Right cardiac atrium (tissue), 5 donors: ENCODE measurements at places on chromosomes 5 and 9. TPM values are rescaled to one million over a fixed set of nuclear protein-coding genes. Genes with fewer than 3 reads are reported as not detected.

- no peak for DNase-seq
These were observed 596.1 kb downstream of the IRX1 start for GRCh38 chr5:4191703-4192102.

DNA sequence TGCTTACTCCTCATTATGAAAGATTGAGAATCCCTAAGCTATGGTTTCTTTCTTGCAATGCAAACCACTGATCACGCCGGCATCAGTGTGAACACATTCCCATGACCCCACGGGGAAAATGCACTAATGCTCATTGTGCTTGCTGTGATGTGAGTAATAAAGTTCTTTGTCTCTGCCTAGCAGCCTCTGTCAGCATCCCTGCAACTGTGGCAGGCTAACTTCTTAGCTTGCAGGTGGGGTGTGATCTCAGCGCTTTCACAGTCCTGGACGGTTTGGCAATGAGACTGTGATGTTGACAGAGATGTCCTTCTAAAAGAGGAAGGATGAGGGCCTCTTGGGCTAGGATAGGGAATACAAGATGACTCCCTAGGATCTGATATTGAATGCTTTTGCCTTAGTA lies 1218.7 kb downstream of the EFNA5 start:
- no peak for DNase-seq

GRCh38 chr5:69331528-69332445 lies 814 bp downstream of the CCDC125 start:
- DNase-seq: no peak

GRCh38 chr9:137366891-137367381 lies 56.0 kb downstream of the EXD3 start:
- no peak for DNase-seq

GRCh38 chr9:133490865-133491655 lies 12.2 kb upstream of the SLC2A6 start:
- DNase-seq: peak; percentile 52

- DNase-seq: no peak
These were observed at the start of gene KCNIP1 for GRCh38 chr5:170503990-170504596. KCNIP1 (plus strand) TSS chr5:170504020.

GRCh38 chr9:31854187-31854586 lies 530.3 kb upstream of the ACO1 start:
- no peak for DNase-seq

DNA sequence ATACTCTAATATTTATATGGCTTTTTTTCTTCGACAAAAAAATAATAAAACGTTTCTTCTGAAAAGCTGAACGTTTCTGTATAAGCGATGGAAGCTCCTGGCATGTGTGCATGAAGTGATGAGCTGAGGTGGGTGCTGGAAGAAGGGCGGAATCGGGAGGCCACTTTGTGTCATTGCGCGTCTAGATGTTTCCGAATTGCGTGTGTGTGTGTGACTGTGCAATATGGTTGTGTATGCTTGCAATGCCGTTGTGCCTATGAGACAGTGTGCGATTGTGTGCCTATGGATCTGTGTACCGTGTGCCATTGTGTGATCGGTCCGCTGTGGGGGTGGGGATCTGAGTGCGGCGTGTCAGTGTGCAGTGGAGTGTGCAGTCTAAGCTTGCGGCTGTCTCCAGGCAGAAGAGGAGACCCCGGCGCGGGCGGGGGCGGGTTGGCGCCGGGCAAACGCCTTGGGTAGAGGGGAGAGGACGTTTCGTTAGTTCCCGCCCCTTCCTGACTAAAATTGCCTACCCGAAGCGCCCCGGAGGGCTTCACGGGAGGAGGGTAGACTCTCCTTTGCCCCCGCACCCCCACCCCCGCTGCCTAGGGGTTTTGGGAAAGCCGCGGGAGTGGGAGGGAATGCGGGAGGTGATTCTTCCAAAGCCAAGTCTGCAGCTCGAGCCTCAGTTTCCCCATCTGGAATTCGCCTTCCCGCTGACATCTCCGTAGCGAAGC lies 24.2 kb downstream of the PCDHGC5 start:
- no peak for DNase-seq

- DNase-seq: no peak
These were observed 535.0 kb upstream of the MEF2C start for GRCh38 chr5:89417990-89418389.

- DNase-seq: no peak
These were observed 54.4 kb downstream of the IRX2 start for GRCh38 chr5:2697041-2697440.

- no peak for DNase-seq
These were observed 43.1 kb upstream of the NAA35 start for GRCh38 chr9:85897848-85898247.

- no peak for DNase-seq
These were observed 548.8 kb upstream of the IZUMO3 start for GRCh38 chr9:25094518-25094917.

GRCh38 chr9:37209431-37210386 lies 89.3 kb downstream of the ZCCHC7 start:
- DNase-seq: no peak

- no peak for DNase-seq
These were observed 293.4 kb upstream of the ACTBL2 start for GRCh38 chr5:57776035-57776434.

GRCh38 chr9:18330401-18331309 lies 143.3 kb upstream of the ADAMTSL1 start:
- no peak for DNase-seq

- DNase-seq: no peak
These were observed 201.4 kb downstream of the ZNF462 start for GRCh38 chr9:107064378-107064777.

DNA sequence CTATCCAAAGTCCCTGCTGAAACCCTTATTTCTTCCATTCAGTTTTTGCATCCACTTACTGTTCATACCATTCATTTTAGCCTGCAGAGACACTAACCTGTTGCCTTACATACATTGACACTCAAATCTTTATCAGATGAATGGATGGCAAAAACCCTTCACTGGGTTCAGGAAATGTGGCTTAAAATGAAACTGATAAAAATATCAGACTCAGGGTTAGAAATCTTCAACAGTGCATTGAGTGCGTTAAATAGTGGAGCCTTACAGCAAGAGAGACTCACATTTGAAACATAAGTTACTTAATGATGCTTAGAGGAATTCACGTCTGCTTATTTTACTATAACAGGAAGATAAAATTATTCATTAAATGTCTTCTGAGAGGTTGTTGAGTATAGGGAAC lies 28.0 kb upstream of the BNC2 start:
- no peak for DNase-seq

Gene KCNMB1
- total RNA-seq: 1.4 TPM

Gene MRRF
- total RNA-seq: 24.9 TPM

Gene DOK3
- 3.7 TPM for total RNA-seq

Gene LCN2
- total RNA-seq: not detected

Gene SLC36A2
- not detected for total RNA-seq

Gene TPPP
- total RNA-seq: 30.1 TPM

Gene CDKN2A
- 0.37 TPM for total RNA-seq
